AG08396 (cell line): ENCODE measurements at places on chromosomes 4 and X.
A peak's percentile ranks its signal among the peaks of the same experiment; 100 is the strongest.

DNA sequence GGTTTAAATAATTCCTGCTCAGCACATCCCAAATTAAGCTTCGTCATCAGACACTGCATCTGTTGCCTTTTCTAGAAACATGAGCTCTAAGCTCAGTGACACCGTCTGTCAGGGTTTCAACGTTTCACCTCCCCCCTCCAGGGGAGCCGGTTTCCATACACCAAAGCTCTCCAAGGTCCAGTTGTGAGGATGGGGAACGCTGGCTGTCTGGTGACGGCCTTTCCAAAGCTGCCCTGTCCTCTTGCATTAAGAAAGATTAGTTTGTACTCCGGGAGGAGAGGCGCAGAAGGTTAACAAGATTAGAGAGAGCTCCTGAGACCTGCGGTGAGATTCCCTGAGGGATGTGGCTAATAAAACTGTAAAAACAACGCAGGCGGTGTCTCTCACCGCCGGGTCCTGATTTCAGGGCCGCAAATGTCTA, 43.2 kb downstream of the ASMT start:
- no peak for DNase-seq

- DNase-seq = no peak
Measured at GRCh38 chr4:107658400-107659336, 61.4 kb downstream of the PAPSS1 start.

- no peak for DNase-seq
Measured at GRCh38 chr4:100288811-100289529, 98.7 kb upstream of the DDIT4L start.

DNA sequence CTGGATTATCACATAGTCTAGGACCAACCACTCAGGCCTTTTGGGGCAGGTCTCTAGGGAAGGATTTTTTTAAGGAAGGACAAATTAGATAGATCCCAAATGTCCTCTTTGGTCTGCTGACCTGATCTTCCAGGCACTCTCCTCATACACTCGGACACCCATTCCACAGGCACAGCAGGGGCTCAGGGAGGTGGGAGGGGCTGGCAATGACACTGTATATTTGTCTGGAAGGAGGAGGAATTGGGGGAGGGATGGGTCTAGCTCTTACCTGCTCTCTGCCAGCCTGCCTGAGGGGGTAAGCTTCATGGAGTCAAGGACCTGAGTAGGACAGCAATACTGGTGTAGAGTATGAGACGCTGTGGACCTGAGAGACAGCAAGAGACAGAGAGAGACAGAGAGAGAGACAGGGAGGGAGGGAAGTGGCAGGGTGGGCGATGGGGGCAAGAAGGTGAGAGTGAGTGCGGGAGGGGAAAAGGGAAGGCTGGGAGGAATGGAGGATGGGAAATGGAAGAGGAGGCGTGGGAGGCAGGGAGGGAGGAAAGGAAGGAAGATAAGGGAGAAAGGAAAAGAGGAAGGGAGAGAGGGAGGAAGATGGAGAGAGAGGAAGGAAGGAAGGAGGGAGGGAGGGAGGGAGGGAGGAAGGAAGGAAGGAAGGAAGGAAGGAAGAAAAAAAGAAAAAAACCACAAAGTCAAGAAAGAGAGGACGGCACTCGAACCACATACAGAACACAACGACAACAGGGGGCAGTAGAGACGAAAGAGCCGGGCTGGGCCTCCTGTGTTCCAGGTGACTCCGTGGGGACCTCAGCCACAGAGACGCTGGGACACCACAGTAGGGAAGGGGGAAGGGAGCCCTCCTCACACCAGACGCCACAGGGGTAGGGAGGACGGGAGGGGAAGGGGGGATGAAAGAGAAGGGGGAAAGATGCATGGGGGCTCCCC, 1.8 kb downstream of the IQSEC2 start:
- DNase-seq = no peak

- peak; percentile 66 for DNase-seq
Measured at GRCh38 chr4:47032405-47033106, 1.2 kb downstream of the GABRB1 start.

DNA sequence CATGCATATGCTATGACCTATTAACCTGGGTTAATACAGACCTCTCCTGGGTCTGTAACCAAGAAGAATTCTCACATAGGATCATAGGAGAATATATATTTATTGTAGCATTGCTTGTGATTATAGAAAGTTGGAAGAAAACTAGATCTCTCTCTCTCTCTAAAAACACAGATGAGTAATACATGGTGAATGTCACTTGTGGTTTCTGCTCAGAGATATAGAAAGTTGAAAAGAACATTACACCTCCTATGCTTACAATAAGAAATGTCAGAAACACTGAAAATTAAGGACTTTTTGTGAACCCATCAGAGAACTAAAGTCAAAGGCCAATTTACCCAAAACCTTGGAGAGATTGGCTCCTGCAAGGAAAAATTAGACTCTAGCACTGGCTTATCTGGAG, 1389.5 kb downstream of the FAM133A start:
- no peak for DNase-seq

DNA sequence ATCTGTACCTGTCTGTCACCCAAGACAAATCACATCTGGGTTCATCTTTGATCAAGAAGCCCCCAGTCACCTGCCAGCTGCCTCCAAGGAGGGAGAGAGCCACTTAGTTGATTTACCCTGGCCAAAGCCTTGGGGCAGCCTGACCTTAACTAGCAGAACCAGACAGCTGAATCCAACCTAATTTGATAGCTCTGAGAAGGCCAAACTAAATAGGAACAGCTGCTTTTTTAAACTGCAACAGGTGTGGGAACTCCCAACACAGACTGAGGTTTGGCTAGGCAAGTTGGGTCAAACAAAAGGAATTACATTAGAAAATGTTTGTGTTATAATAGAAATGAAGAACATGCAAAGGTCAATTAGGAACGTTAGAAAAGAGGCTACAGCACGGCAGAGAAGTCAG, 375.7 kb downstream of the NLGN4X start:
- DNase-seq = no peak

DNA sequence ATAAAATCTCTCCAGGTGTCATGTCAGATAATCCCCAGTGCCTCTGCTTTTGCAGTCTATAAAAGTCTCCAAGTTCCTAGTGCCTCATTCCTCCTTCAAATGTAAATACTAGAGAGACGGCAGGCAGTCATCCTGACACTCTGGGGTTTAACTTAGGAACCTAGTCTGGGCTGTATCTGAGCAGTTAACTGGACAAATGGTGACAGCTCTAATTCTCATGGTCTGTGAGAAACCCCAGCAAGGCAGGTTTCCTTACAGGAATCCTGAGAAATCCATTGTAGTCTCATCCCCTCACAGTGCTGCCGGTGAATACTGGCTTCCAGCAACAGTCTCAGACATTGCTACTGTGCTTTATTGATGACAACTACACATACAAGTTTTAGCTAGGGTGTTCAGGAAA, 246.8 kb downstream of the SNCA start:
- DNase-seq = no peak

DNA sequence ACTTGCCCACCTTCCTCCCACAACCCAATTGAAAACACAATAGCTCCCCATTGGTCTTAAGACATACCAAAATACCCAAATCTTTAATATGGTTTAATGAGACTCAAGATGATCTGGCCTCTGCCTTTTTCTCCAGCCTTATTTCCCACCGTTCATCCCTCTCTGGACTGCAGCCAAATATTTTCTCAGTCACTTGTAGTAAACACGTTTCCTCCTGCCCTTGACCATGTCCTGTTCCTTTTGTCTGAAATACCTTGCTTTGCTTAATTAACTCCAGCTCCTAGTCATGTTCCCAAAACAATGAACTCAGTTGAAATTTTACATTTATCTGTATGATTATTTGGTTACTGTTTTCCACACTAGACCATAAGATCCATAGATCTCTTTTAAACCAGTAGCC, 8.4 kb upstream of the NUP54 start:
- DNase-seq = no peak

DNA sequence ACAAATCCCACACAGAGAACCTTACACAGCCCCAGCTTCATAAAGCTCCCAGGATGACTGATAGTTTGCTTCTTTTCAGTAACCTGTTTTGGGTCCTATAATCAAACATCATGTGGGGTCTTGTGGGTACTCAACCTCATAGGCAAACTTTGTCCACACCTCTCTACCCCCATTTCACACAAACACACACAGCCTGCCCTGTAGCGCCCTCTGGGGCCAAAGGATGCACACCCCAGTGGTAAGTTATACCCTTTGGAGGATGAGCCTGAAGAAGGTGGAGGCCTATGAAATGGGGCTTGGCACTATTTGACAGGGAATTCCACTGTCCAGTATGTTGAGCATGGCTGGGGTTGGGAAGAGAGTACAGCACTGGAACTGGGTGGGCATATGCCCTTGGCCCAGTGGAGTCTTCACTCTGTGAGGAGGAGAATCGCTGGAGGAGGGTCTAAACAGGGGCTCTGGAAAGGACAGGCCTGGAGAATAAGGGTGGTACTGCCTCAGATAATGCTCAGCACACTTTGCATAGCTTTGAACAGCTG, 30.5 kb upstream of the COL25A1 start:
- no peak for DNase-seq

DNA sequence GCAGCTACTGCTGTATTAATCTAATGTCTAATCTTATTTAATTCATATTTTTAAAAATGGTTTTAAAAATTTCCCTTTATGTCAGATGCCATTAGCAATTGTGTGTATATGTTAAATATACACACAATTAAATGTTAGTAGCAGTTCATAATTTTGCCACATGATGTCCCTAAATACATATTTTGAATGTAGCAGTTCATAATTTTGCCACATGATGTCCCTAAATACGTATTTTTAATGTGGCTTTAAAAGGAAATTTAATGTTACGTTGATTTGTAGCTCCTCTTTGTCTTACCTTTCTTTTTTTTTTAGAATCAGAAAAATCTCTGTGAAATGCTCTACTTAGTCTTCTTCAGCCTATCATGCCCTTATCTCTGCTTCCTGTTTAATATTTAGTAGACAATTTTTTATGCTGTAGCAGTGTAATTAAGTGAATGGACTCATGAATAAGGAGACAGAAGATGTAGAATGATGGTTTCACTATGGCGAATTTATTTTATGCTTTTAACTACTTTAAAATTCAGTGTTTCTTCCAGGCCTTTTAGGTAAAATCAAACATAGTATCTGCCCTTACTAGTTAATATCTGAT, 26.1 kb downstream of the RBM46 start:
- DNase-seq = no peak

DNA sequence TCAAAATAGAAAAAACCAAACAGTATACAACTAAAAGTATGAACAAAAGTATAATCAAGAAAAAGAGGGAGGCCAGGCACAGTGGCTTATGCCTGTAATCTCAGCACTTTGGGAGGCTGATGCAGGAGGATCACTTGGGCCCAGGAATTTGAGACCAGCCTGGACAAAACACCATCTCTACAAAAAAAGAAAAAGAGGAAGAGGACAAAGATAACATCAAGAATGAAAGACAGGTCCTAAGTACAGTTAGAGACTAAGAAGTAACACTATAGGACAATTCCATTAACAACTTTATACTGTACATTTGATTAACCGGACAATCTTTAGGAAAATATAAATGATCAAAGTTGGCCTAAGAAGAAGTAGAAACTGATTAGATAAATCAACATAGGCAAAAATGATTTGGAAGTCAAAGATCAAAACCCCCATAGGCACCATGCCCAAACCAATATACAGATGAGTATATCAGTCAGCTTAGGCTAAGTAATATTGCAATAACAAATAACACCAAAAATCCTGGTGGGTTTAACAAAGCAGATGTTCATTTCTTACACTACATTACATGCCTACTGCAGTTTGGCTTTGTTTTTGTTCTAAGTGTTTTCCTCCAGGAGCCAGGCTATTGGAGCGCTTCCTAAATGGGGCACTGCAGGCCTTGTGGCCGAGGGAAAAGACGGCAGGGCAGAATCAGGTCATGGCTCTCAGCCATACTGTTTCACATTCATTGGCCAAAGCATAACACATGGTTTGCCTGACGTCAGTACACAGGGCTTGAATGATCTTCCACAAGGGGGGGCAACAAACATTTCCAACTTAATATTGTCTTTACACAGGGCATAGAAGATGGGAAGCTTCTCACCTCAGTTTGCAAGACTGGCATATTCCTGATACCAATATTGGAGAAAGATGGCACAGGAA, 42.2 kb upstream of the HGFAC start:
- DNase-seq = no peak

DNA sequence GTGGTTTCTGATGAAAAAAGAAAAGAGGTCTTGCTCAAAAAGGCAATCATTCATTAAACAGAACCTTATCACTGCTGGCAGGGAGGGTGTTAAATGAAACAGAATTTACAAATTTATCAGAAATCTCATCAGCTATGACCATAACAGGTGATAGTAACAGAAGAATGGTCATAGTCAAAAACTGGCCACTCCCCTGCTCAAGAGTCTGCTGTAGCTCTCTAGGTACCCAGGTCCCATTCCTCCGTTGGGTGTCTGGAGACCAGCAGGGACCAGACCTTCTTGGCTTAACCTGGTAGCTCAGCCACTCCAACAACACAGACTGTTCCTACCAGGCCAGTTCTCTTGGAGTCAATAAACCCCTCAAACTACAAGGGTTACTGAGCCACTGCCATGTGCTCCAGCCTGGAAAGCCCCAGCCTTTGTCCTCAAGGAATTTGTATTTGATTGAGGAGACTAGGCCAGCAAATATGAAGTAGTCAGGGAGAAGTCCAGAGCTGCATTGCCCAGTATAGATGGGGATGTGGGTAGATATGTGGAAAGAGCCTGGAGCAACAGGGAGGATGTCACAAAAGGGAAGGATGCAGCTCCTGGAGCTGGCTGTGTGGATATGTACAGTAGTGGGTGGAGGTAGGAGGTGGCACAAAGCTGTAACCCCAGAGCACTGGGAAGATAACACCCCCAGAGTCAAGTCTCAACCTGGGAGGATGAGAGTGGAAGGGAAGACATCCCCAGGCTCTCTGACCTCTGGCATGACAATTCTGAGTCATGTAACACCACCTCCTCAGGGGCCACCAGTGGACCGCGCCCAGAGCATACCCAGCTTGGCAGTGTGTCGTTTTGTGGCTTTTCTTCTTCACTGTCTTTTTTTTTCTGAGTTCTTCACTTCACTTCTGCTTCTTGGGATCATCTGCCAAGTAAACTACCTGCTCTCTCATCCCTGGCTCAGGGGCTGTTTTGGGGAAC, 21.9 kb downstream of the RASL11B start:
- no peak for DNase-seq

GRCh38 chr4:1336088-1336491, 10.9 kb upstream of the UVSSA start:
- DNase-seq = no peak

GRCh38 chr4:99845708-99846469, 29.3 kb downstream of the DAPP1 start:
- DNase-seq = no peak

GRCh38 chr4:159413306-159413943, 310.5 kb downstream of the RAPGEF2 start:
- DNase-seq = no peak

GRCh38 chr4:188688956-188689355, 549.7 kb downstream of the TRIML1 start:
- DNase-seq = no peak

GRCh38 chr4:188971125-188971524, 831.9 kb downstream of the TRIML1 start:
- DNase-seq = no peak
